Right kidney (tissue), 9 donors: ENCODE measurements at places on chromosomes 5 and 9.
A peak's percentile ranks its signal among the peaks of the same experiment; 100 is the strongest.

- DNase-seq = peak; percentile 58
These were observed 265.3 kb downstream of the DOCK8 start for GRCh38 chr9:479971-480350.

DNA sequence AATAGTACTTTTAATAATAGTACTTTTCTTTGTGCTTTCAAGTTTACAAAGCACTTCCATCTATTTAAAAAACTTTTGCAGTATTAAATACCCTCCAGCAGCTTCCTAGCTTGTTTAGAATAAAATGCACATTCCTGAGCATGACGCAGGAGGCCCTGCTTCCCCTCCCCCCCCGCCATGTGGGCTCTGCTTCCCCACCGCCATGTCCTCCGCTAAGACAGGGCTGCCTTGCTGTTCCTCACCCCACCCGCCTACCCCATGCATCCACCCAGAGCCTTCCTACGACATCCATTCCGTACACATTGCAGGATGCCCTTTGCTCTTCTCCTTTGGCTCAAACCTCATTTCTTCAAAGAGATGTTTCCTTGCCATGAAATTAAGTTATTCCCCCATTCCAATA is 205.9 kb upstream of the MSX2 start:
- DNase-seq = no peak

DNA sequence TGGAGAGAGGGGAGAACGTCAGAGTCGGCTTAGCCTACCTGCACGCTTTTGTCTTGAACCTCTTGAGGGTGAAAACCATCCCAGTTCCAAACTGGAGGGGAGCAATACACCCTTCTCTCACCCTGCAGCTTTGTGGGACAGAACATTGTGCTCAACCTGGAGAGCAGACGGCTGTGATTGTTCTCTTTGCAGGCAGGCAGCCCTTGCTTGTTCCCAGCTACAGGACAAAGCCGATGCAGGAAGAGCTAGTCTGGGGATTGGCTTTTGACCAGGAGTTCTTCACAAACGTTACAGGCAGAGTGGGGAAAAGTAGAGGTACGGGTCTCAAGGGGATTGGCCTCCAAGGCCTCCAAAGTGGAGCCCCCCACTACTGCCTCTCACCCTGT is 33.9 kb upstream of the ARHGAP26 start:
- DNase-seq = no peak

DNA sequence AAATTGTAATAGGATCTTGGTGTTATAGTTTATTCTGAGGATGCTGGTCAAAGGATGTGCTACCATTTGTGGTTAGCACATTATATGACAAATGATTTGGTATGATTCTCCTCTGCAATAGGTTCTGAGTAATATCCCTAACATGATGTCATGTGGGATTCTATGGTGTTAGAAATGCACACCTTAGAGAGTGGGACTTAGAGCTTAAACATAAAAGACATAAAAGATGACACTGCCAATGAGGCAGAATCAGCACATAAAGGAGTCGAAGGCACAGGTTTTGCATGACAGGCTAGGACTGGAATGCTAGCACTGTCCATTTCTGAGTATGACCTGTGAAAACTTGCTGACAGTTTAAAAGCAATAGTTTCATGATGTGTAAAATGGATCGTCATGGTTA is 100.4 kb downstream of the OSTF1 start:
- no peak for DNase-seq

- no peak for DNase-seq
These were observed 217.0 kb upstream of the TARS1 start for GRCh38 chr5:33223563-33224284.

- DNase-seq = no peak
These were observed 70.4 kb upstream of the PSD2 start for GRCh38 chr5:139725073-139725830.

DNA sequence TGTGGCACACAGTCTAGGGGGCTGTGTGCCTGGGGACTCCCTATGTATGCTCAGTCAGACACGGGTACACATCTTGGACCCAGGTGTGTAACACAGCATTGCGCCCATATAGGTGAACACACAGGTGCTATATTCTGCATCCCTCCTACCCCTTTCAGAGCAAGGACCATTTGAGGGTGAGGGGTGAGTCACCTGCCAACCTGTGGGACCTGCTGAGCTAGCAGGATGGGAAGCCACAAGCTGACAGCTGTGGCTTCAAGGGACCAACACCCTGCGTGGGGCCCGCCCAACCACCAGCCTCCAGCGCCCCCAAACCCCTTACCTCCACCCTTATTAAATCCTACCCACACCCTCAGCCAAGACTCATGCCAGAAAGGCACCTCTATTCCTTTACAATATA is 14.6 kb upstream of the AQP7 start:
- DNase-seq = no peak

GRCh38 chr5:10743951-10744350 is 17.1 kb downstream of the DAP start:
- DNase-seq = no peak

DNA sequence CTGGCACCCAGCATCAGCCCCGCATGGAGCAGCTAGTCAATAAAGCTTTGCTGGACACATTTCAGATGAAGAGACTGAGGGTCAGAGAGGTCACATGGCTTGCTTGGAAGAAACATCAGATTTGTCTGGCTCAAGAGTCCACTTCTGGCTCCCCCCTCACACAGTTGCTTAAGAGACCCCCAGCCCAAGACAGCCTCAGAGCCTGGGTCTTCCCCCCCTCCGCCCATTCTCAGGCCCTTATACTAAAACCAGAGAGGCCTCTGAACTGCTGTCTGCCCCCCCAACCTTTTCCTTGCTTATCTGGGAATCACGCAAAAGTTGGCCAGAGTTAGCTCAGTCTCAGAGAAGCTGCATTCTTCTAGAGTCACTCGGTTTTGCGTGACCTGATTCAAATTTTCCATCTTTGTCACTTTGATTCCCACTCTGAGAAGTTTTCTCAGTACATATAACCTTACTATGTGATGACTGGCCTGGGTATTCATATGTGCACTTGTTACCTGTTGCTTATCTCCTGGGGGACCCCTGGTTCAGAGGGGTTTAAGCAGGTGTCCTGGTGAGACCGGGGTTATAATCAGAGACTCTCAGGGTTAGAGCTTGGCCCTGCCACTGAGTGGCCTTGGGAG is 145.4 kb upstream of the IER5L start:
- DNase-seq = no peak

DNA sequence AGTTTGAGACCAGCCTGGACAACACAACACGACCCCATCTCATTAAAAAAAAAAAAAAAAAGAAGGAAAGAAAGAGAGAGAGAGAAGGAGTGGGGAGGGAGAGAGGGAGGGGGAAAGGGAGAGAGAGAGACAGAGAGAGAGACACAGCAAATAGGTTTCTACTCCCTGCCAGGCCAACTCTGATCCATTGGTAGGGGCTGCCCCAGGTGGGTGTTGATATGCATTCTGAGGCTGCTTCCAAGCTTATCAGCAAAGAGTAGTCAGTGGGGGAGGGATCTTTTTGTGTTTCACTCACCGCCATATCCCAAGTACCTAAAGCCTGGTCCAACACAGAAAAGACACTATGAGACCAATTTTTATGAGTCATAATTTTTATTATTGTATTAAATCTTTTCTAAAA is 57.0 kb upstream of the SAP30L start:
- DNase-seq = no peak

- DNase-seq = no peak
These were observed 149.9 kb upstream of the ANKH start for GRCh38 chr5:15021266-15022046.

- DNase-seq = no peak
These were observed 292.8 kb downstream of the ARHGEF28 start for GRCh38 chr5:73918791-73919221.

GRCh38 chr5:163533223-163533622 is 27.8 kb downstream of the MAT2B start:
- DNase-seq = no peak

DNA sequence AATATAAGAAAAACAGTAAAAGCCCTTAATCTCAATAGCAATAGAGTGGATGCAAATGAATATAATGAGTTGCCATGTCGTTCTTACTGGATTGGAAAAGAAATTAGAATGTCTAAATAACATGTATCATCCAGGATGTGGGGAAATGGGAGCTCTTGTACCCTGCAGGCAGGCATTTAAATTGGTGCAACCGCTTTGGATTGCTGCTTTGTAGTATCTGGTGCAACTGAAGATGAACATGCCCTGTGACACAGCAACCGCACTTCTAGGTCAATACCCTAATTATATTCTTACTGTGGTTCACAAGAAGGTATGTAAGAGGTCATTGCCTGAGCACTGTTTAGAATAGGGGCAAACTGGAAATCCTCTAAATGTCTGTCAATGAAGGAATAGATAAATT is 18.9 kb downstream of the MRPS30 start:
- no peak for DNase-seq

DNA sequence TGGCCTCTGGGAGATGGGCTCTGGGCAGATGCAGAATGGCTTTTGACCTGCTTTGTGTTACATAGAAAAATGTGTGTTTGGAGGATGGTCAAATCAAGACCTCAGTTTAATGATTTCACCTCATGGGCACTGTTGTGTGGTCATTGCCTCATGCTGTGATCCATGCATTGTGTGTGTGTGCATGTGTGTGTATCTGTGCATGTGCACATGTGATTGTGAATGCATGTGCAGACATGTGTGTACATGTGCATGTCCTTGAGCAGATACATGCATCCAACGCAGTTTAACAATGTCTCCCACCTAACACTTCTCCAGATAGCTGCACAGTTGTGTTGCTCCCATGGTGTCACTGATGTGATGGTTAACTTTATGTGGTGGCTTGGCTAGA is 40.1 kb upstream of the S1PR3 start:
- DNase-seq = no peak

GRCh38 chr5:164038128-164038783 is 532.8 kb downstream of the MAT2B start:
- no peak for DNase-seq

- no peak for DNase-seq
These were observed 43.6 kb downstream of the CCDC192 start for GRCh38 chr5:127746756-127747155.
